Mesothelial cell of epicardium (in vitro differentiated cells): ENCODE measurements at places on chromosomes 2 and 18. TPM values are rescaled to one million over a fixed set of nuclear protein-coding genes. Genes with fewer than 3 reads are reported as not detected.

Gene B3GNT7
- 5.2 to 7.0 TPM (median 5.6 TPM) in 3 replicates for total RNA-seq

Gene SOWAHC
- 15.9 to 16.8 TPM (median 16.0 TPM) in 3 replicates for total RNA-seq

Gene RSAD2
- 3.7 to 4.4 TPM (median 4.3 TPM) in 3 replicates for total RNA-seq

Gene C2orf66
- 0.18 to 0.44 TPM (median 0.27 TPM) in 3 replicates for total RNA-seq

Gene SDC1
- total RNA-seq, result 45.5 to 50.7 TPM (median 48.3 TPM) in 3 replicates
